NCI-H510A treated with DMSO at 0.1 percent for 48 hours (cell line): ENCODE measurements at places on chromosomes 4 and X.

- DNase-seq = no peak
These were observed 18.9 kb downstream of the PRDM8 start for GRCh38 chr4:80216100-80216761.

- peak; percentile 54 for DNase-seq
These were observed 571.9 kb upstream of the LCORL start for GRCh38 chr4:18593297-18594002.

DNA sequence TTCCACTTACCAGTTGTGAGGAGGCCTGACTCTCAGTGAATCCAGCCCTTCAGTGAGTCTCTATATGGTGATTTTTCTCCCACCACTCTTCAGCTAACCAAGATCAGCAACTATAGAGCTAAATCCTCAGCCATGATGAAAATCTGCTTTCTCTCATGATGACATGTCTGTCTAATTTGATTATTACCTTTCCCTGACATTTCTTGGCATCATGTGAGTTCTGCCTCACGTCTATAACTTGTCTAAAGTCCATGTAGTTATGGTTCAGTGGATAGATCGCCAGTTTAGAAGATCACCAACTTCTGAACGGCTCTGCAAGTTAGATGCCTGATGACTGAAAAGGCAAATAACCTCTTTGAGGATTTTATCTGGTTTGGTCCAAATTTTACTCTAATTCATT lies 14.9 kb upstream of the DCAF8L1 start:
- no peak for DNase-seq

DNA sequence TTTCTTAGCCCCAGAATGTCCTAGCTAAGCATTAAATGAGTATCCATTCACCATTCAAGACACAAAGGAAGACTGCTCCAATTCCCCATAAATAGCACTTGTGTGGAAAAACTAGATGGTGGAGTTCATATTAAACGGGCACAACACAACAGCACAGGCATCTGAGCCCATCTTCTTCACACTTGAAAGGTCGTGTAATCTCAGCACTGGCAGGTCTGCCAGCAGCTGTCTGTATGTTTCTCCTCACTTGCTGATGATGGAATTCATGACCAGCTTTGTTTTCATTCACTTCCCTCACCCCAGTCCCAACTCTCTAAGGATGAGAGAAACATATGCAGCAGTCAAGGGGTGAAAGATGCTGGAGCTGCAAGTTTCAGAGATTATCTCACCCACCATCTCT lies 148.7 kb downstream of the AFAP1 start:
- DNase-seq = no peak

DNA sequence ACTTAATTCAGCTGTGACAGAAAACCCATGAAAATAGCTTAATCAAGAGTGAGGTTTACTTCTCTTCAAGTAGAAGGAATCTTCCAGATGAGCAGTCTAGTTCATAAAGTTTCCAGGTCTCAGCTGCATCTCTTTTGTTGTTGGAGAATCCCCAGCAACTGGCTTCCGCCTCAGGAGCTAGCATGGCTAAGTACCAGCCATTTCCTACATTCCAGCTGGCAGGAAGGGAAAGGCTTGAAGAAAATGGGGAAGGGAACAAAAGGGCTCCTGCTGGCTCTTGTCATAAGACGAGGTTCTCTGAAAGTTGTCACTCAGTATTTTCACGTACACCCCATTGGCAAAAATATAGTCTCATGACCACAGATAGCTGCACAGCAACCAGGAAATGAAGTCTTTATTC lies 27.3 kb upstream of the TRIM2 start:
- no peak for DNase-seq
